T-helper 9 cell (primary cell): ENCODE measurements at places on chromosomes 12 and 14.
A peak's percentile ranks its signal among the peaks of the same experiment; 100 is the strongest.

DNA sequence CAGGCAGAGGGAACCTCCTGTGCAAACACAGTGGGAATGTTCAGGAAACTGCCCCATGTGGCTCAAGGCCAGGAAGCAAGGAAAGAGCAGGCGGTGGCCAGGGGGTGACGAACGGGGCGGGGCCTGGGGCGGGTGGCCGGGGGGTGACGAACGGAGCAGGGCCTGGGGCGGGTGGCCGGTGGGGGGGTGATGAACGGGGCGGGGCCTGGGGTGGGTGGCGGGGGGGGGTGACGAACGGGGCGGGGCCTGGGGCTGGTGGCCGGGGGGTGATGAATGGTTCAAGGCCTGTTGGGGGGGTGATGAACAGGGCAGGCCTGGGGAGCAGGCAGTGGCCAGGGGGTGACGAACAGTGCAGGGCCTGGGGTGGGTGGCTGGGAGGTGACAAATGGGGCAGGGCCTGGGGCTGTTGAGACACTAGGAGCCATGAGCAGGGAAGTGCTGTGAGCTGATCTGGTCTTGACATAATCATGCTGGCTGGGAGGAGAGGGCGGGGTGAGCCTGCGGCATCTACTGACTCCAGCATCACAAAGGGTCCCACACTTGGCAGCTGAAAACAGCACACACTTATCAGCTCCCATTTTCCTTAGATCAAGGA, 62.7 kb upstream of the FBRSL1 start:
- DNase-seq, result no peak

DNA sequence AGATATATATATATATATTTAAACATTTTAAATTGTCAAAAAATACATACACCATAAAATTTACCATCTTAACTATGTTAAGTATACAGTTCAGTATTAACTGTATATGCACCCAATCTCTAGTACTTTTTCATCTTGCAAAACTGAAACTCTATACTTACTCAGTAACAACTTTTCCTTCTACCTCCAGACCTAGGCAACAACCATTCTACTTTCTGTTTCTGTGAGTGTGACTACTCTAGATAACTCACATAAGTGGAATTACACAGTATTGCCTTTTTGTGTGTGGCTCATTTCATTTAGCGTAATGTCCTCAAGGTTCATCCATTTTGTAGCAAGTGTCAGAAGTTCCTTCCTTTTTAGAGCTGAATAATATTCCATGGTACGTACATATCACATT, 8.2 kb downstream of the FAM234B start:
- DNase-seq, result no peak

DNA sequence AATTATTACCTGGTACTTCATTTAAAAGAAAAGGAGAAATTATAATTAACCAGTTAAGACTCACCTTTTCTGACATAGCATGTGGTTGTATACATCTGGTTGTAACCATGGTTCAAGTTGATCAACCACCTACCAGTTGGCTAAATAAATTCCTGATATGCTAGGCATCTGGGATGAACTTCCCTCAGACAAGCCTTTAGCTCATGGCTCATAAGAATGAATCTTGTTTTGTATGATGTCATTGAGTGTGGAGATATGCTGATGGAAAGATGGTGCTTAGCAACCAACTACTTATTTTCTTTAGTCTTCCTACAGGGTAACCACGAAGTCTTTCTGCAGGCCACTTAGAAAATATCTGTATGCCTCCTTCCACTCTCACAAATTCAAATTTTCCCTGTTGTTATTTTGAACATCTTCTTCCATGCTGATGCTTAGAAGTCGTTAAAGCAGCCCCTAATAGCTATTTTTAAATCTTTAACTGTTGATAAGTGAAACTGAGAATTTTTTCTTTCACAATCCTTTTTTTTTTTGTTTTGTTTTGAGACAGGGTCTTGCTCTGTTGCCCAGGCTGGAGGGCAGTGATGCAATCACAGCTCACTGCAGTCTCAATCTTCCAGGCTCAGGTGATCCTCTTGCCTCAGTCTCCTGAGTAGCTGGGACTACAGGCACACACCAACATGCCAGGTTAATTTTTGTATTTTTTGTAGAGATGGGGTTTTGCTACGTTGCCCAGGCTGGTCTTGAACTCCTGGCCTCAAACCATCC, 51.9 kb upstream of the PTHLH start:
- no peak for DNase-seq

DNA sequence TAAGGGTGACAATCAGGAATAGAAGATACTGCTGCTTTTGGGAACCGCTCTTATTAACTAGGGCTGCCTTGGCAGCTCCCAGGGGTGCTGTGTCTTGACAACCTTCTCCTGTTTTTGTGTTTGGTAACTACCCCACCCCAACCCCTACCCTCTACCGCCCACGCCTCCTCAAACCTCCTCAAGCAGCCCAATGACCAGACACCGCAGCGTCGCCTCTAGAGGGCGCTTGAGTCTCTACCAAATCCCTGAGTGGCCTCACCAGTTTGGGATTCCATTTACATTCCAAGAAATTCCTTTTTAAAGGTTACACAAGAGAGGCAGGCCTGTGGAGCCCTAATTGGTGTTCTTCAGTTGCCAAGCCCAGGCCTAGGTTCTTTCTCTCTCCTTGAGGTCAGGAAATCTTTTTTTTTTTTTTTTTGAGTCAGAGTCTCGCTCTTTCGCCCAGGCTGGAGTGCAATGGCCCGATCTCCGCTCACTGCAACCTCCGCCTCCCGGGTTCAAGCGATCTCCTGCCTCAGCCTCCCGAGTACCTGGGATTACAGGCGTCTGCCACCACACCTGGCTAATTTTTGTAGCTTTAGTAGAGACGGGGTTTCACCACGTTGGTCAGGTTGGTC, 72.4 kb upstream of the USP44 start:
- DNase-seq, result peak; percentile 22

DNA sequence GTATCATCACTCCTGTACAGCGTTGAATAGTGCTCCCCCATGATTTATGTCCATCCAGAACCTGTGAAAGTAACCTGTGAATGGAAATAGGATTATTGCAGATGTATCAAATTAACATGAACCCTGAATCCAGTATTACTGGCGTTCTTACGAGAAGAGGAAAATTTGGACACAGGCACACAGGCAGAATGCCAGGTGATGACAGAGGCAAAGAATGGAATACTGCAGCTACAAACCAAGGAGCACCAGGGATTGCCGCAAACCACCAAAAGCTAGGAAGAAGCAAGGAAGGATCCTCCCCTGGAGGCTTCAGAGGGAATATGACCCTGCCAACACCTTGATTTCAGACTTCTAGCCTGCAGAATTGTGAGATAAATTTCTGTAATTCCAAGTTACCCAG, 113.5 kb upstream of the EGLN3 start:
- no peak for DNase-seq

- no peak for DNase-seq
Measured at GRCh38 chr12:61414470-61414869, 845.7 kb upstream of the USP15 start.

- no peak for DNase-seq
Measured at GRCh38 chr12:28025821-28026505, 53.4 kb upstream of the PTHLH start.

DNA sequence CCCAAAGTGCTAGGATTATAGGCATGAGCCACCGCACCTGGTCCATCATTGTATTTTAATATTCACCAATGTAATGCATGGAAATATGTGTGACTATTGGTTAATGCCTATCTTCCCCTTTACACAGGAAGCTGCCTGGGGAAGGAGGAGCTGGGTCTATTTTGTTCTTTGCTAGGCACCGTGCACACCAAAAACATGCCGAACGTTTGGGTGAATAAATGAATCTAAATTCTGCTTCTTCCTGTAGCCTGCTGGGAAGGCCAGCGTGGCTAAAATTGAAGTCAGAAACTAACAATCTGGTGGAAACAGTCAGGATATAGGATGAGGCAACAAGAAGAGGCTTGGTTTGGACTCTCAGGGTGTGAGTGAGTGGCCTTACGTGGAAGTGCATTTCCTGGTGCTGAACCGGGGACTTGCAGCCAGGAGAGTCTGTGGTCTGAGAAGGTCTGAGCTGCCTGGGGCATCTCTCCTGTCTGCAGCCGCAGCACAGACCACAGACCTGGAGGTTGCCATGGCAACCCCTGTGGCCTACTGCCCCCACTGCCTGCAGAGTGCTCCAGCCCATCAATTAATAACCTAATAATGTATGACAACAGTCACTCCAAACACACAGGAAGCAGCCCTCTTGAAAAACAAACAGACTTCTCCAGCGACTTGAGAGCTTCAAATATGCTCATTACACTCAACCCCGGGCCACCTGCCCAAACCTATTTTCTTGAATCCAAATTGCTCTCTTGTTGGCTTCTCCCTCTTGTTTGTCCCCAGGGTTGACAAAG, 5.5 kb upstream of the GPR68 start:
- peak; percentile 26 for DNase-seq

DNA sequence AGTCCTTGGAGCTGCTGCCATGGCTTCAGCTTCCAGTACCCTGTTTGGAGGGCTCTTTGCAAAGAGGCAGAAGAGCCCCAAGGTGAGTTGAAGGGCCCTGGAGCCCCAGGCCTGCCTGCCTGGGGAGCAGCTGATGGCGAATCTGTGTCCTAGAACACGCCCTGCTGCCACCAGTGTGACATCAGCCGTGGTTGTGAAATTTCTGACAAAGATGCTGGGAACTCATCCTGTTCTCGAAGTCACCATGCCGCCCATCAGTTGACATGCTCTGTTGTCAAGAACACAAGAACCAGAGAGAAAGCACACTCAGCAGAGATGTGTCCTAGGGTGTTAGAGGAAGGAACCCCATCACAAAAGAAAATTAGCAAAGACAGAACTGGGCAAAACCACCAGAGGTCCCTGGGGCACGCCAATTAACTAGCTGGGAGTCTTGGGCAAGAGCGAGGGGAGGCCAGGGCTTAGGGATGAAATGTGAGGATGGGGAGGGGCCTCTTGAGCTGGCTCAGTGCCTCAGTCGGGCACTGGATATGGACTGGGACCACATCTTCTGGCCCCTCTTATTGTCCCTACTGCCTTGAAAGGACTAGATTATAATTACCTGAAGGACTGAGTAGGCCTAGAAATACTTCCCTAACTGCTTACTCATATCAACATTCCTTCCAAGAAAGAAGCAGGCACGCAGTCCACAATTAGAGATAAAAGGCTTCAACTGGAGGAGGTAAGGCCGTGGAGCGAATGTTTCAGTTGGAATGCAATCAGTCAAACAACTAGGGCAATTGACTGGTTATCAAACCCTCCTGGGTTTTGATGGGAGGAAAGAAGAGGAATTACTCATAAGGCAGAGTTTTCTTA, 163.1 kb downstream of the CACNA1C start:
- no peak for DNase-seq

DNA sequence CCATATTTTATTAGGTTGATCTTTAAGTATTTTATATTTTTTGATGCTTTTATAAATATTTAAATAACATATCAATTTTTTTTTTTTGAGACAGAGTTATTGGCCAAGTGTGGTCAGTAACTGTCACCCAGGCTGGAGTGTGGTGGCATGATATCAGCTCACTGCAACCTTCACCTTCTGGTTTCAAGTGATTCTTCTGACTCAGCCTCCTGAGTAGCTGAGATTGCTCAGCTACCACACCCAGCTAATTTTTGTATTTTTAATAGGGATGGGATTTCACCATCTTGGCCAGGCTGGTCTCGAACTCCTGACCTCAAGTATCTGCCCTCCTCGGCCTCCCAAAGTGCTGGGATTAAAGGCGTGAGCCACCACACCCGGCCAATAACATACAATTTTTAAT, 71.1 kb downstream of the FUT8 start:
- no peak for DNase-seq

- no peak for DNase-seq
Measured at GRCh38 chr14:87468531-87468930, 524.5 kb downstream of the GALC start.

- DNase-seq, result no peak
Measured at GRCh38 chr14:39015360-39015961, 87.6 kb downstream of the SEC23A start.

- no peak for DNase-seq
Measured at GRCh38 chr14:21528381-21529348, 2.5 kb upstream of the SALL2 start.
